ENCODE measurements at places on chromosomes 1 and 21. TPM values are rescaled to one million over a fixed set of nuclear protein-coding genes. Genes with fewer than 3 reads are reported as not detected.

The PFDN2 gene
- total RNA-seq: 33.9 TPM

The PRDX1 gene
- total RNA-seq: 1,202 TPM

The RAVER2 gene
- total RNA-seq: 12.6 TPM

GRCh38 chr1:117587499-117588356, 18.1 kb upstream of the TENT5C start:
- DNase-seq: no peak

- DNase-seq: no peak
These were observed 194.6 kb downstream of the PATJ start for GRCh38 chr1:61936839-61937238.

DNA sequence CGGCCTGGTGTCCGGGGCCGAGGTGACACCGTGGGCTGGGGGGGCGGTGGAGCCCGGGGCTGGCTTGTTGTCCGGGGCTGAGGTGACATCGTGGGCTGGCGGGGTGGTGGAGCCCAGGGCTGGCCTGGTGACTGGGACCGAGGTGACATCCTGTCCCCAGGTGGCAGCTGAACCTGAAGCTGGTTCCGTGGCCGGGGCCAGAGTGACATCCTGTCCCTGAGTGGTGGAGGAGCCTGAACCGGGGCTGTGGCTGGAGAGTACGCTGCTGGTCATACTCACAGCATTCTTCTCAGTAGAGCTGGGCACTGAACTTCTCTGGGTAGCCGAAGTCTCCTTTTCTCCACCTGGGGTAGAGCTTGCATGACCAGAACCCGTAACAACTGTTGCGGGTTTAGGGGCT, 15.8 kb downstream of the THBS3 start:
- DNase-seq: no peak
